ENCODE measurements at places on chromosomes 7 and 10. TPM values are rescaled to one million over a fixed set of nuclear protein-coding genes. Genes with fewer than 3 reads are reported as not detected.

GRCh38 chr10:24912215-24912614 lies 40.2 kb downstream of the PRTFDC1 start:
- DNase-seq: no peak

- DNase-seq: no peak
These were observed 49.3 kb upstream of the NCAPG2 start for GRCh38 chr7:158753900-158754299.

DNA sequence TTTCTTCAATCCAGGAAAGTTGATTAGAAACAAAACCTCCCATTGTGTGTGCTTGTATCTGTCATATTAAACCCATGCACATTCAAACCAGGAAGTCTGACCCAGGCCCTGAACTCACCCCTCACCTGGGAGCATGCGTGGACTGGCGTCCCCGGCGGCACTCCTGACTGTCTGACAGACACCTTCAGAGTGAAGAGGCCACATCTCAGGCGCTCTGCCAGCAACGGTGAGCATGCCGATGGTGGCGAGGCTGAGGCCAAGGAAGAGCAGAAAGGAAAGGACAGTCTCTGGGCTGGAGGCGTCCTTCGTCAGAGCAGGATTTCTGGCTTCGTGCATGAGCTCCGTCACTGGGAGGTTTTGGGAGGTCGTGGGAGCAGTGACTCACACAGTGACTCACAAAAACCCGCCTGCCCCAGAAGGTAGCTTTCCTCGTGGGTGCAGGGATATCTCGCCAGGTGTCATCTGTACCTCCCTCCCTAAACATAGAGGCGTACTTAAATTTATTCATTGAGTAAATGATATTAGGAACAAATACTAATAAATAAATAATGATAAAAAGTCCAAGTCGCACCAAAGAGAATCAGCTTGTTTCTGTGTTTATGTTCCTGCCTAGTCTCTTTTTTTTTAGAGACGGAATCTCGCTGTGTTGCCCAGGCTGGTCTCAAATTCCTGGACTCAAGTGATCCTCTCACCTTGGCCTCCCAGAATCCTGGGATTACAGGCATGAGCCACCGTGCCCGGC lies 13.5 kb downstream of the IQCE start:
- DNase-seq: no peak

GRCh38 chr7:106914018-106914607 lies 49.0 kb downstream of the PIK3CG start:
- DNase-seq: no peak

- DNase-seq: peak; percentile 84
These were observed 29.8 kb upstream of the GNA12 start for GRCh38 chr7:2873686-2874551.

DNA sequence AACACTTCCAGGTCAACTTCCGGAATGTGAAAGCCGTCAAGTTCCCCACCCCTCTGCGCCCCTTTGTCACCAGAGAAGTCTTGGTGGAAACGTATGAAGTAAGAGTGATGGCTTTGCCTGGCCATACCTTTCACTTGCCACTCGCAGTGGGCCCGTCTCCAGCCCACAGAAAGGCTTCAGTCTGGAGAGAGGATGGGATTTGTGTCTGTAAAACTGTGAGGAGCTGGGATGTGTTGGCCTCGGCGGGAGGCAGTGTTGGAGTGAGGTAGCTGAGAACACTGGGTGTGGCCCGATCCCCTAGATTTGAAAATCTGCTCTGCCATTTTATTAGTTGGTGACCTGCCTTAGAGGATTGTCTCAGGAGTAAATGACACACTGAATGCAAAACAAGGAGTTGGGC lies 6.4 kb downstream of the ADCK2 start:
- DNase-seq: no peak

- no peak for DNase-seq
These were observed 9.1 kb upstream of the FZD9 start for GRCh38 chr7:73424489-73424885.

GRCh38 chr10:117830787-117831212 lies 215.9 kb downstream of the RAB11FIP2 start:
- DNase-seq: no peak

DNA sequence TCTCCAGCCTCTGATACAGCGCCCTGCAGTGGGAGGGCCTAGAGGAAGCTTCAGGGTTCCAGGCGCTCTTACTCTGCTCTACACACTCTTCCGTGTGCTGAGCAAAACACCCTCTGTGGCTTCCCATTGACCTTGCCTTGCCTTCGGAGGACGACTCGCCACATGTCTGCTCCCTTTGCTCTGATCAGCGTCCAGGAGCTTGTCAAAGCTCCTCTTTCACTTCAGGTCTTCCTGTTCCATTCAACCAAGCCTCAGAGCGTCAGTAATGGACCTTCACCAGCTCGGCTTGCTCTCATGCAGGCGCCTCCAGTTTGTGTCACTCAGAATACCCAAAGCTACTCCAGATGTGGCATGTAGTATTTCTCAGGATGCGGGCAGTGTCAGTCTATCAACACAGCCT lies 173.9 kb downstream of the ARID5B start:
- no peak for DNase-seq

DNA sequence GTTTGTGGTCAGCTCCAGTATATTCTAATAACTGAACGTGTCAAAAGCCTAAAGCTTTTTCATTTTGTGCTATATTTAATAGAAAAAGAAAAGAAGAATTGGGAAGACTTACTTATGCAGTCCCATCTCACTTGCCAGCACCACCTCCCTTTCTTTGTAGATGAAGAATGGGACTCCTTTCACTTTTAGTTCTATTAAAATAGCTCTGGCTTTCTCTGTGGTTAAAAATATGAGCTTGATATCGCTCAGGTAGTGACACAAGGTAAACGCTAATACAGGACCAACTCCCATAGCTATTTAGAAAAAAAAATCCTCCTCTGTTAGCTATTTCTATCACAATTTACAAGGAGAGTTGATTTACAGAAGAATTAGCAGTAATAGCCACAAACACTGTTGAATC lies 176.8 kb downstream of the PDE1C start:
- no peak for DNase-seq

DNA sequence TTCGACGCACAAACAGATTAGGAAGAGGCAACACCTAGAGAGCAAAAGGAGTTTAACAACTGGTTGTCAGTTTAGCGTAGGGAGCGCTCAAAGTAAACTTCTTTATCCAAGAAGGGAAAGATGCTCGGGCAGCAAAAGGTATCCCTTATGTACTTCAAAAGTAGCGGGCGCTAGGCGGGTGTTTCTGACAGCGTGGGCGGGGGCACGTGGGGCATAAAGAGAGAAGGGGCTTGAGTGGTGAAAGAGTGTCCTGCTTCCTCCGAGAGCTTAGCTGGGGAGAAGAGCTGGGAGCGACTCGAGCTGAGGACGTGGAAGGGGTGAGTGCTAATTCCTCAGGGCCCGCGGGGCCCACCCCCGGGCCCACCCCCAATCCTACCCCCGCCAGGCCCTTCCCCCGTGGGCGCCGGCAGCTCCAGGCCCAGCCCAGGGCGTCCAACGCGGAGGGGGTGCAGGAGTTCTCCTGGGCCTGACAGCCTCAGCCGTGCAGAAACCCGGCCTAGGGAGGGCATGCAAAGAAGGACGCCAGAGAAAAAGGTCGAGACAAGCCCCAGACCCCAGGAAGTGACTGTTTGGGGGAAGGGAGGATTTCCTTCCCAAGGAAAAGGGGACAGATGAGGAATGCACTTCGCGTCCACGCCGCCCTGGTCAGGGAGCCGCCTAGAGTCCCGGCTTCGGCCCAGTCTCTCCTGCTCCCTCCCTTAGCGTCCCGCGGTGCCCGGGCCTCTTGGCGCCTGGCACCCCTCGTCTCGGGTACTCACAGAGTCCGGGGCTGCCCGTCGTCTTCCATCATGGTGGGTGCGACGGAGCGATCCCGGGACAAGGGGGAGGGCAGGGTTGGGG lies 868 bp downstream of the TIAL1 start:
- peak; percentile 61 for DNase-seq

DNA sequence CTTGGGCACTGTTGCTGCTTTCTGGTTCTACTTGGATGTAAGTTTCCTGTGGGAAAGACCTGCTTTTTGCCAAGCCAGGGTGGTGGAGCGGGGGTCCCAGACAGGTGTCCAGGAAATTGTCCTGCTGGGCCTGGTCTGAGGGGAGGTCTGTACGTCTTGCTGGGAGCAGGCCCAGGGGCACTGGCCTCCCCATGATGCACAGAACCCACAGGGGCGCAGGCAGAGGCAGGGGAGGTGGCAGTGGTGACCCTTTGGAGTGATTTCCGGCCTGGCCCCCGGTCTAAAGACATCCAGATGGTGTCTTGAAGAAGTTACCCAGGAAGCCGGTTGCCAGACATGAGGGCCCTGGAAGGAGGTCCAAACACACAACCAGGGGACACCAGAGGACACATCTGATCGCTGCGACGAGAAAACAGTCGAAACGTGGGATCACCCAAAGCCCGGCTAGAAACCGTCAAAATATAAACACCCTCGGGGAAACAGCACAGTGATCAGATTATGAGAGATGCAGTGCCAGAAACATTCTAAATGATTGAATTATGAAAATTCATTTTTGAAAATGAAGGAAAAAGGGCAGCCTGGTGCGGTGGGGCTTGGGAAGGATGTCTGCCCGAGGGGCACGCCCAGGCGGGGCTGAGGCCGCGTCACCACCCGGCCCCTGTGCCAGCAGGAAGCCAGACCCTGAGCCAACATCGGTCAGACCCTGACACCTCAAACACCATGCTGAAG lies 59.6 kb downstream of the TMEM270 start:
- DNase-seq: no peak

GRCh38 chr10:43202657-43203447 lies 64.0 kb downstream of the RASGEF1A start:
- peak; percentile 66 for DNase-seq

DNA sequence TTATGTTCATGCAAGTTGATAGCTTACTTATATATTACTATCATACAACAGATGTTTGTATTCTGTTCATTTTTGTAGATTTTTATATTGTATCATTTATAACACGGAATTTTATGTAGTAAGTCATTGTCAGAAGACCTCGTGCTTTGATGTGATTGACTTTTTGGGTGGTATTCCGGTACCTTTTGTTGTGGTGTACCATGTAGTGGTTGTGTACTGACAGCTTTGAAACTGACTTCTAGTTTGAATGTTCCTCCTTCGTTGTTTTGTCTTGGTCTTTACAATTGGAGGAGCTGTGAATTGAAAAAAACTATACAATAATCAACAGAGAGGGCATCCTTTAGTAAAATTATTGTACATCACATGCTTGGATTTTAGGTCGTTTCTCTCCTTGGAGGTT lies 61.5 kb downstream of the WAC start:
- DNase-seq: no peak

- peak; percentile 54 for DNase-seq
These were observed 81.0 kb upstream of the CACUL1 start for GRCh38 chr10:118835682-118836326.

- DNase-seq: no peak
These were observed 164.6 kb downstream of the TRIL start for GRCh38 chr7:28793381-28794085.

DNA sequence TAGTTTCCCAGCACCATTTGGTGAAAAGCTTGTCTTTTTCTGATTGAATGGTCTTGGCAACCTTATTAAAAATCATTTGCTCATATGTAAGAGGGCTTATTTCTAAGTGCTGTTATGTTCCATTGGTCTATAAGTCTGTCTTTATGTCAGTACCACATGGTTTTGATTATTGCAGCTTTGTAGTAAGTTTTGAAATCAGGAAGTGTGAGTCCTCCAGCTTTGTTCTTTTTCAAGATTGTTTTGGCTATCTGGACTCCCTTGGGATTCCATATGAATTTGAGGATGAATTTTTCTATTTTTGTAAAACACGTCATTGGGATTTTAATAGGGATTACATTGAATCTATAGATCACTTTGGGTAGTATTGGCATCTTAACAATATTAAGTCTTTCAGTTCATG lies 5.4 kb downstream of the KIF11 start:
- DNase-seq: no peak

DNA sequence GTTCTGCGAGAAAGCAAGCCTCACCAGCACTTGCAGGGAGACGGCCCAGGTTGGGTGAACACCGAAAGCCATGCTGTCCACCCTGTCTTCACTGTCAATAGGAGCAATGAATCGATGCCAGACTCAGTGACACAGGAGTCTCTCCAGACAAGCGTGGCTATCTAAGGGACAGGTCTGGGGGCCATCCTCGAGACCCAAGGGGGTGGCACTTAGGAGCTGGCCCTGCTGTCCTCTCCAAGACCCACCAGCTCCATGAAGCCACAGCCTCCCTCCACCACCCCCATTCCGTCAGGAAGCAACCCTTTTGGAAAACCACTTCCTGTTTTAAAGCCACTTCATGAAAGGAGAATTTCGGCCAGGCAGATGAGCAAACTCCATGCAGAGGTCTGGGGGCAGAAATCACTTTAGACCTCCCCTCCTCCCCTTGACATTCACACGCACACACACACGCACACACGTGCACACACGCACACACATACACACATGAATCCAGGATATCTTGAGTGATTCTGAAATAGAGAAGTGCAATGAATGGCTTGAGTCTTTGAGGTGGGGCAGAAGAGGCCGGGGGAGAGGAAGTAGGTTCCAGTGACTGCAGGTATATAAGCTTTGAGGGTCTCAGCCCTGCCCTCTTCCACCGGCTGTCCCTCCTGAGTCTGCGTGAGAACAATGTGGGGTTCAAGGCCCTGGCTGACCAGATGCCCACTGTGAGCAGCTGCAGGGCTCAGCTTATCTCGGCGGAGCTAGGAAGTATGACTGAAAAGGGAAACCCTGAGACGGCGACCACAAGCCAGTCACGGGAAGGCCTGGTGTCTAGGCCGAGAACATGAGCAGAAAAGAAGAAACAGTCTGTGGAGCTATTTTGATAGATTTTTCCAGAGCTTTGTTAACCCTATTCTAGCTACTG lies 25.0 kb downstream of the RGS10 start:
- no peak for DNase-seq

DNA sequence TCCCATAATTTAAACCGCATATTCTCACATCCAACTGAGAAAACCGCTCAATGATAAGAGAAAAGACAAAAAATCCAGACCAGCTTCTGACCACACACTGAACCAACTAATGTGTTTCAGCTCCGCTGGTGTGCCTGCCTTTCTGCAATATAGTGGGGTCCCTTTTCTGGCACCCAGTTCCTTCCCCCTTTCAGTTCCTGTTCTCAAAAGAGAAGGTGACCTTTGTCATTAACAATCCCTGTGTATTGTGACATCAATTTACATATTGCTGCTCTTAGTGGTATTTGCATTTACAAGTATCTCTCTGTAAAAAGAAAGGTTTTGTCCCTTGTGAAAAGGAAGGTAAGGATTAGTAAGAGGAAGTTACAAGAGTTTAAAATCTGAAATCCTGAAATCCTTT lies 1.4 kb downstream of the PPP1R17 start:
- DNase-seq: no peak

The NCOA4 gene
- total RNA-seq: 236 TPM

The MRC1 gene
- total RNA-seq: not detected

The PHTF2 gene
- 5.7 TPM for total RNA-seq

The PTPN20 gene
- not detected for total RNA-seq

The OR2A12 gene
- not detected for total RNA-seq

The PLAC9 gene
- 3.8 TPM for total RNA-seq

The HGF gene
- 41.0 TPM for total RNA-seq

The PRKCQ gene
- 0.05 TPM for total RNA-seq

The IGFBP1 gene
- not detected for total RNA-seq

The OR2A7 gene
- 0.79 TPM for total RNA-seq

The FAM131B gene
- 0.63 TPM for total RNA-seq

The AMPH gene
- total RNA-seq: 2.0 TPM

The RELN gene
- total RNA-seq: 3.1 TPM

The ZNF488 gene
- 0.07 TPM for total RNA-seq

The ATP6V0A4 gene
- not detected for total RNA-seq

The CABCOCO1 gene
- total RNA-seq: 0.59 TPM
